ENCODE measurements at places on chromosomes 2 and 18. TPM values are rescaled to one million over a fixed set of nuclear protein-coding genes. Genes with fewer than 3 reads are reported as not detected.

GRCh38 chr2:127577973-127578372, 42.5 kb downstream of the MYO7B start:
- no peak for DNase-seq

DNA sequence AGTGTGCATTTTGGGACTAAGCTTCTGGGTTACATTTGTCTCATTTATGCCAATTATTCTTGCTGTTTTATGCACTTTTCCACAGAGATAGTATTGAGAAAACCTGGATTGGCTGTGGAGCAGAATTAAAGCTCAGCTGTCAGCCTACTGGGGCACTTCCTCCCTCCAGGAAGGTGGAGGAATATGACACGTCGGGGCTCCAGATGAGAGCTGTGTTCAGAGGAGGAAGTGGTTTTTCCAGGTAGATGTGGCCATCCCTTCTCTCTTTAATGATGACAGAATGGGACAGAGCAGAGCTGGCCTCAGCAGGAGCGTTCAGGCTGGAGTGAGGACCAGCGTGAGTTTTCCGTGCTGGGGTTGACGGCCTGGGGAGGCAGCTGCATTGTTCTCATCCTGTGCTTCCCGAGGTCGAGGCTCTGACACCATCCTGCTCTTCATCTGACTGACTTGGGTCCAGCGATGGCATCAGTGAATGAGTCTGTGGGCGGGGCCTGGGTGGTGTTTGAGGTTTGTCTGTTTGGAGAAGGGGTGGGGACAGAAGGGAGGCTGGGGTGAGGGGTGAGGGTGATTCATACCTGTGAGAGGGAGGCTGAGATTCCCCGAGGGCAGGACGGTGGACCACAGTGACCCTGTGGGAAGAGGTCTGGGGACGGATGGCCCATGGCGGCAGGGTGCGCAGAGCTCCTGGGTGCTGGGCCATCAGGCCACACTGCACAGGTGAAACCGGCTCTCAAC, 207.0 kb downstream of the LDLRAD4 start:
- DNase-seq = no peak

- no peak for DNase-seq
Measured at GRCh38 chr18:76463358-76463757, 31.7 kb downstream of the ZNF516 start.

GRCh38 chr2:106885971-106886915, at the start of gene ST6GAL2:
TSS of gene ST6GAL2 (minus strand) at chr2:106886167. CDS start at chr2:106843977, 42,190 bp downstream.
- no peak for DNase-seq

DNA sequence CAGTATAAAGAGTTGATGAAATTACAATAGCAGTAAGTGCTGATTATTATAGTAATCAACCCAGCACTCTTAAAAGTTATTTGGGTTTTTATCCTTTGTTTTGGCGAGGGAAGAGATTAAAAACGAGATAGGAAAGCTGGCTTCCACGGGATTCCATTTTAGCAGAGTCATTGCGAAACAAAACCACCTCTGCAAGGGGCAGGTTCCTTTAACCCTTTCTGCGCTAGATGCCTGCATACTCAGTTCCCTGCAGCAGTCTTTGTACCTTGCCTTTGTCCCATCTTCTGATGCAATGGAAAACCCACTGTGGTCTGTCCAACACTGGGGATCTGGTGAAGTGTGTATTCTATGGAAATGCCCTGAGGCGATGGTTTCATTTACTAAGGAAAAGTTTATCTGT, 2.7 kb downstream of the YPEL5 start:
- DNase-seq = no peak

GRCh38 chr2:147860009-147860408, 15.2 kb downstream of the ACVR2A start:
- DNase-seq = no peak

DNA sequence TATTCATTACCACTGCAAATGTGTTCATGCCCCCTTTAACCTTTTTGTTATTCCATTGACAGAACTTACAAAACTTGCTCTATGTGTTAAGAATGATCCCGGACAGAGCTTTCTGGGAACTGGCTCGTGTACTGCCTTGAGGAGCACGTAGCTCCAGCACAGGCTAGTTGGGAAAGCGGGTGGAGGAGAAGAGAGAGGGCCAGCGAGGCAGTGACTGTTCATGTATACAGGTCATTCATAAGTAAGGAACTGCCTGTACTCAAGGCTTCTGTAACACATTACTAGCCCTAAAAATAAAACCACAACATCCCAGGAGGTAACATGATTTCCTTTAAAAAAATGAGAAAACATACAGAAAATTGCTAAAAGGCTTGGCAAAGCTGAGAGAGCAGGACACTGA, 109.0 kb downstream of the STK39 start:
- DNase-seq = no peak

GRCh38 chr2:60794271-60794863, 38.3 kb downstream of the PAPOLG start:
- no peak for DNase-seq

GRCh38 chr2:2269426-2269825, 61.6 kb downstream of the MYT1L start:
- no peak for DNase-seq

GRCh38 chr2:60354713-60355112, 198.7 kb downstream of the BCL11A start:
- DNase-seq = peak; percentile 95

DNA sequence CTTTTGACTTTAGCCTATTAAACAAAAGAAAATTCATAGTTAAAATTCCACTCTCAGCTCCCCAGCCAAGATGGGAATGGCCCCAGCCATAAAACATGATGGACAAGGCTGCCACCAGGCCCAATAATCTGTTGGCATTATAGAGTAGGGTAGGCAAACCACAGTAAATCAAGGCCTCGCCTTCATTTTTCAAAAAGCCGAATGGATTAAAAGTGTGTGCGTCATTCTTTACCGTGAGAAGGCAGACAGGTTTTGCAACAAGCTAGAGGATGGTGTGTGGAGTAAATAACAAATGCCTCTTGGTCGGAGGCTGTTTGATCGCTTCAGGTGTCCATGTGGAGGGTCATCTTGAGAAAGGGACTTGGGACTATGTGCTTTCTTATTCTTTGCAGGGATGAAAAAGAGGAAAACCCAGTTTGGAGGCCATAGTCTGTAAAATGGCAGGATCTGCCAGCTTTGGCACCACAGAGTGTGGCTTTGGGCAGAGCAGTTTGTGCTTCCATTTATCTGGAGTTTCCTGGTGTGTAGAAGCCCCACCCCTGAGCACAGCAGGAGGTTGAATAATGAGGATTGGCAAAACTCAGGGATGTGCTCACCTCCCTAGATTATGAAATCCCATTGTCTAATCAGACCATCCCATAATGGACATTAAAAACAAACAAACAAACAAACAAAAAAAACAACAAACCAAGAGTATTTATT, 57.1 kb upstream of the ITGB6 start:
- DNase-seq = no peak

GRCh38 chr2:170180031-170180566, 2.2 kb downstream of the MYO3B start:
- no peak for DNase-seq

GRCh38 chr2:190802626-190803209, 77.9 kb upstream of the GLS start:
- no peak for DNase-seq

DNA sequence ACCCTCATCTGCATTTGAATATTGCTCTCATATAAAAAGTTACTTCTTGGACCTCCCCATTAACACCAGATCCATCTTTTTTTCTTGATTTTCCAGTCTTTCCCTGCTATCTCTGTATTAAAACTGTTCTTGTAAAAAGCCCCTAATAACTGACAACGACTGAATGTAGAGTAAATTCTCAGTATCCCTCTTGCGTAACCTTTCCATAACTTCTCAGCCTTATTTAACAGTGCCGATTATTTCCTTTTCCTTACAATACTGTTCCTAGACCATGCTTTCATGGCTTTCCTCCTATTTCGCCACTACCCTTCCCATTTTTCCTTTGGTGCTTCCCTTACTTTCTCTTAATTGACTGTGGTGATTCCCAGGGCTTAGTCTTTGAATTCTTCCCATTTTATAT, 348.9 kb upstream of the DSEL start:
- DNase-seq = no peak

GRCh38 chr2:219573166-219573565, 1.1 kb downstream of the INHA start:
- DNase-seq = no peak

- DNase-seq = no peak
Measured at GRCh38 chr2:239065962-239066361, 218.1 kb downstream of the TWIST2 start.

GRCh38 chr2:38064801-38065501, 11.0 kb downstream of the CYP1B1 start:
- no peak for DNase-seq

GRCh38 chr2:63049211-63049969, 1.2 kb upstream of the OTX1 start:
- DNase-seq = no peak

- DNase-seq = no peak
Measured at GRCh38 chr2:208366215-208367127, 40.1 kb upstream of the PTH2R start.

DNA sequence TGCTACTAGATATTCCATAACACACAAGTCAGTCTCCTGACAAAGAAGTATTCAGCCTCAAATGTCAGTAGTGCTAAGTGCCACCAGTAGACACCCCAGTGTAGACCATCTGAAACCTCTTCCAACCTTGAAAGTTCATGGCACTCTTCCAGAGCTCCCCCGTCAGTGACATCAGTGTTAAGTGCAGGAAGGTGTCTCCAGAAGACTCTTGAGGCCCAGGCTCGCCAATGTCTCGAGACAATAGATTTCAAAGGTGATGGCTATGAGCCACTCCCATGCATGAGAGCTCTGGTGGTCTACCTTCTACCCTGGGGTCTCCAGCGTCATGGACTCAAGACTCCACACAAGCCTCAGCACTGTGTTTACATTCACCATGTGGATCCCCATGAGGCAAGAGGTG, 183.8 kb downstream of the SMAD2 start:
- DNase-seq = peak; percentile 69

DNA sequence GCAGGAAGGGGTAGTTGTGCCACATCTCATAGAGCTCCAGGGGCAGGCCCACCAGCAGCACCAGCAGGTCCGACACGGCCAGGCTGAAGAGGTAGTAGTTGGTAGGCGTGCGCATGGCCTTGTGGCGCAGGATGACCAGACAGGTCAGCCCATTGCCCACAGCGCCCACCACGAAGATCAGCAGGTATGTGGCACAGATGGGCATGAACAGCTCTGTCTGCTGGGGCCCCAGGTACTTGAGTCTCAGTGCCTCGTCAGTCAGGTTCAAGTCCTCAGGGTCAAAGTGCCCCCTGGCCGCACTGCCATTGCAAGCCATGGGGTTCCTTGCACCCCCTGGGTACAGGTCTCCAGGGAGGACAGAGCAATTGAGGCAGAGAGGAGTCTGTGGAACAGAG, 1.6 kb downstream of the NMUR1 start:
- no peak for DNase-seq

- no peak for DNase-seq
Measured at GRCh38 chr2:72696559-72696958, 129.3 kb downstream of the EXOC6B start.

GRCh38 chr2:10830203-10830602, 17.6 kb upstream of the PDIA6 start:
- no peak for DNase-seq

- no peak for DNase-seq
Measured at GRCh38 chr18:46567196-46567595, 89.8 kb downstream of the LOXHD1 start.

- no peak for DNase-seq
Measured at GRCh38 chr2:174577967-174578589, 19.5 kb downstream of the WIPF1 start.

DNA sequence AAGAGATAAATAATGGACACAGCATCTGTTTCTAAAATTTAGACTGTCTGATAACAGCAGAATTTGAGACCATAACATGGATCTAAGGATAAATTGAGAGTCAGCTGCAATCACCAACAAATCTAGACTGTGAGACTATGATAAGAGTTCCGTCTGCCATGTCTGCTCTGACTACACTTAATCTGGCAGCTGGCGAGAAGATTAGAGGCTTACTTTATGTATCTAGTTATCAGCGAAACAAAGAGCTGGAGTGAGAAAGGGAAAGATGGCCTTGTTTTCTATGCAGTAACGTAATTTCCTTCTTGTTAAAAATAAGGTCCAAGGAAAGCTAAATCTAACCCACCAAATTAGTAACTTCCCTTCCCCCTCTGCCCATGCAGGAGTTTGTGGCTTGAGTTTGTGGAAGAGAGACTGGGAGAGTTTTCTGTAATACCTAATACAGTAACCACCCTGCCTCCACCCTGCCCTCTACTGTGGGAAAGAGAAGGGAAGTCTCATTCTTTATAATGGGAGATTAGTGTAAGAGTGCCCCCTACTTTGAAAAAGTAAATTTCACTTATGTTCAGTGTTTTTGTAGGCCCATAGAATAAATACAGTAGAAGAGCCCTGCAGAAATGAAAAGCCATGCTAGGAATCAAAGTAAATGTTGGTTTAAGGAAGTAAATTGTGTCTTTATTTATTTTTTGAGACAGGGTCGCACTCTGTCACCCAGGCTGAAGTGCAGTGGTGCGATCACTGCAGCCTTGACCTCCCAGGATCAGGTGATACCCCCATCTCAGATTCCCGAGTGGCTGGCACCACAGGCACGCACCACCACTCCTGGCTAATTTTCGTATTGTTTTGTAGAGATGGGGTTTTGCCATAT, 27.5 kb downstream of the EML4 start:
- DNase-seq = no peak

- no peak for DNase-seq
Measured at GRCh38 chr18:11121443-11121849, 27.9 kb downstream of the PIEZO2 start.

DNA sequence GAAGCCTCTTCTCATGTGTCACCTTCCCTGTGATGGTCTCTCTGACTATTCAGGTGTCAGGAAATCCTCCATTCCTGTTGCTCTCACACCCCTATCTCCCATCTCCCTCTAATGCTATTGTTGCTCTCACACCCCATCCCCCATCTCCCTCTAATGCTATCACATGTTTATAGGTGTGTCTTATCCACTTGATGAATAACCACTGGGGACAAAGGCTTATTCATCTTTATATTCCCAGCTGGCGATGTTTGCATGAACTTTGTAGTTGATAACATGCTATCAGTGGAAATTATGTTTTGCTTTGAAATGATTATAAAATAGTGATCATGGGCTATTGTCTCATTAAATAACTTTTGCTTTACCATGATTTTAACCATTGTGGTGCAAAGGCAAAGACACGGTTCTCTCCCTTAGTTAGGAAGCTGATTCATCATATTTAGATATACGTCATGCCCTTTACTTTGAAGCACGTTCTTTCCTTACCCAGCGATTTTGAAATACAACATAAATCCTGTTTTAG, 220.5 kb downstream of the PMAIP1 start:
- no peak for DNase-seq

CMPK2 gene
- 5.6 TPM for total RNA-seq

ELP2 gene
- total RNA-seq = 60.2 TPM

ERFE gene
- not detected for total RNA-seq

TMEM247 gene
- not detected for total RNA-seq

FEV gene
- total RNA-seq = not detected

RSAD2 gene
- 0.25 TPM for total RNA-seq

MSTN gene
- total RNA-seq = 0.74 TPM

GLI2 gene
- 16.2 TPM for total RNA-seq

HOXD1 gene
- total RNA-seq = 1.2 TPM

CGREF1 gene
- total RNA-seq = 2.2 TPM

CNRIP1 gene
- total RNA-seq = 43.2 TPM

CACNB4 gene
- total RNA-seq = 4.9 TPM

GALNT5 gene
- 3.2 TPM for total RNA-seq

IL1R1 gene
- 79.6 TPM for total RNA-seq

RAB6C gene
- total RNA-seq = not detected

ATP8B1 gene
- total RNA-seq = 41.5 TPM

DUSP28 gene
- 5.9 TPM for total RNA-seq

Measured in vagina (tissue), 2 donors.